ENCODE measurements at places on chromosomes 13 and 19.
A peak's percentile ranks its signal among the peaks of the same experiment; 100 is the strongest.

DNA sequence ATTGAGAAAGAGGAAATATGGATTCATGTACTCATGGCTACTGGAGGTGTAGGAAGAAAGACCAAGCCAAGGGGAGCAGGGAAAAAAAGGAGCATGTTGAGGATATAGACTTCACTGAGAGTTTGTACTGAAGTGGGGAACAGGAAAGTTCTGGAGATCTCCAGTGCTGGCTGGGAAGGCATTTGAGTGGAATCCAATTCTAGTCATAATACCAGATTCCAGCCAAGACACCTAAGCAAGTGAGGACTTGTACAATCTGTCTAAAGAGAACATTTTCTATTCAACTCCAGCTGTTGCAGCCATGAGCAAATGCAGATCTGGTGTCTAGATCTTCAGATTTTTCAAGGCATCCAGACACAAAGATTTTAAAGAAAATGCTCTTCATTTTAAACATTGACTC lies 412.5 kb downstream of the OXGR1 start:
- no peak for DNase-seq

GRCh38 chr13:80336370-80336769 lies 4.6 kb downstream of the SPRY2 start:
- no peak for DNase-seq

- no peak for DNase-seq
Observed at GRCh38 chr19:46551164-46551563, 50.0 kb upstream of the CALM3 start.

DNA sequence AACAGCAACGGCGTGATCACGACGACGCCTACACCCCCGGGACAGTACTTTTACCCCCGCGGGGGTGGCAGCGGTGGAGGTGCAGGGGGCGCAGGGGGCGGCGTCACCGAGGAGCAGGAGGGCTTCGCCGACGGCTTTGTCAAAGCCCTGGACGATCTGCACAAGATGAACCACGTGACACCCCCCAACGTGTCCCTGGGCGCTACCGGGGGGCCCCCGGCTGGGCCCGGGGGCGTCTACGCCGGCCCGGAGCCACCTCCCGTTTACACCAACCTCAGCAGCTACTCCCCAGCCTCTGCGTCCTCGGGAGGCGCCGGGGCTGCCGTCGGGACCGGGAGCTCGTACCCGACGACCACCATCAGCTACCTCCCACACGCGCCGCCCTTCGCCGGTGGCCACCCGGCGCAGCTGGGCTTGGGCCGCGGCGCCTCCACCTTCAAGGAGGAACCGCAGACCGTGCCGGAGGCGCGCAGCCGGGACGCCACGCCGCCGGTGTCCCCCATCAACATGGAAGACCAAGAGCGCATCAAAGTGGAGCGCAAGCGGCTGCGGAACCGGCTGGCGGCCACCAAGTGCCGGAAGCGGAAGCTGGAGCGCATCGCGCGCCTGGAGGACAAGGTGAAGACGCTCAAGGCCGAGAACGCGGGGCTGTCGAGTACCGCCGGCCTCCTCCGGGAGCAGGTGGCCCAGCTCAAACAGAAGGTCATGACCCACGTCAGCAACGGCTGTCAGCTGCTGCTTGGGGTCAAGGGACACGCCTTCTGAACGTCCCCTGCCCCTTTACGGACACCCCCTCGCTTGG lies 966 bp downstream of the JUNB start:
- DNase-seq: peak; percentile 83

- peak; percentile 65 for DNase-seq
Observed at GRCh38 chr13:99982731-99983498, 1.3 kb downstream of the ZIC2 start.

DNA sequence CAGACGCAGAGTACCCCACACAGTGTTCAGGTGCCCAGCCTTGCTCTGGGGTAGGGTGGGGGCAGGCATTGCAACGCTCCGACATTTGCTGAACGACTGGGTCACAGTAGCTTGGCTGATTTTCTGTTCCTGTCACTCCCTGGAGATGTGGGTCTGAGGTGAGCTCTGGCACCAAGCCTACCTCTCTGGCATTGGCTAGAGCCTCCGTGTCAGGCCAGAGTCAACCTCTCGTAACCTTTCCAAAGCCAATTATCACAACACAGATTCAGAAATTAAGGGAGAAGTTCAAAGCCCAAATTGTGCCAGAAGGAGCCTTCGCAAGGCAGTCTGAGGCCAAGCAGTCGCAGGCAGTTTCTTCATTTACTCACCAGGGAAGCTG lies 117.2 kb downstream of the IRS2 start:
- no peak for DNase-seq

GRCh38 chr13:26485288-26485687 lies 72.2 kb upstream of the WASF3 start:
- DNase-seq: no peak

DNA sequence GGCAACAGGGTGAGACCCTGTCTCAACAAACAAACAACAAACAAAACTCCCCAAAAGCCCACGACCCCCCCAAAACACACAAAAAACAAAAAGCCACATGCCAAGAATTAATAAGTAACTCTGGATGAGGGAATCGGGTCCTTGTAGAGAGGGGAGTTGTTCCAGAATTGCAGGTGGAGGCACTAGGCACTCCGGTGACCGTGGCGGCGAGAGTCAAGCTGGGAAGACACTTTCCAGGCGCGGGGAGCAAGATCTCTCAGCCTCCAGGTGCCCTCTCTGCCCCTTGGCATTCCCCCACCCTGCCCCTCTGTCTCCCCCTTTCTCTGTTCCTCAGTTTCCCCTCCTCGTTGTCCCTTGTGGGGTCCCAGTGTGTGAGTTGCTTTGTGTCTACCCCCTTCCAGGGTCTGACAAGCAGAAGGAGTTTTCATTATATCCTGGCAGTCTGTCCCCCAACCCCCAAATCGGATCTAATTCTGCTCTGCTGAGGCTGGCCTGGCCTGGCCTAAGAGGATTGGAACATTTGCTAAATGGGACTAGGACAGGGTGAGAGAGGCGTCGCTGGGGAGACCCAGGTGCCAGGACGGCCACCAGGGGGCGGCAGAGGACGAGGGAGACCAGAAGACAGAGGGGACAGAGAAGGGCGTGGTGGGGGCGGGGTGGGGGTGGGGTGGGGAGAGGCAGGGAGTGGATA lies 8.3 kb upstream of the CRX start:
- peak; percentile 79 for DNase-seq

GRCh38 chr13:30963791-30964190 lies 31.3 kb downstream of the TEX26 start:
- DNase-seq: no peak

- DNase-seq: no peak
Observed at GRCh38 chr13:30720172-30720869, 15.0 kb upstream of the ALOX5AP start.

GRCh38 chr13:110201114-110201513 lies 105.8 kb downstream of the COL4A1 start:
- DNase-seq: no peak

Measured in retina (tissue), 1 donor.